ENCODE measurements at places on chromosomes 6 and 20. TPM values are rescaled to one million over a fixed set of nuclear protein-coding genes. Genes with fewer than 3 reads are reported as not detected.
A peak's percentile ranks its signal among the peaks of the same experiment; 100 is the strongest.

- H3K4me3 ChIP-seq, result no peak overlapping the region
- H3K36me3 ChIP-seq, result peaks cover 55% of the 10 kb centered on the region
- no peaks in the 10 kb centered on the region for H3K27me3 ChIP-seq
- no peak overlapping the region for H3K27ac ChIP-seq
- H3K4me1 ChIP-seq, result no peaks in the 10 kb centered on the region
- no peak for DNase-seq
Observed at GRCh38 chr20:47295921-47296426, 60.5 kb downstream of the ZMYND8 start.

GRCh38 chr6:54151861-54152260 lies 40.6 kb downstream of the MLIP start:
- H3K36me3 ChIP-seq, result no peaks in the 10 kb centered on the region
- no peak overlapping the region for H3K4me3 ChIP-seq
- H3K27ac ChIP-seq, result no peak overlapping the region
- no peaks in the 10 kb centered on the region for H3K27me3 ChIP-seq
- DNase-seq, result no peak
- peaks cover 2% of the 10 kb centered on the region for H3K4me1 ChIP-seq

- H3K4me1 ChIP-seq, result peaks cover 28% of the 10 kb centered on the region
- H3K27ac ChIP-seq, result no peak overlapping the region
- no peak for DNase-seq
- peaks cover 1% of the 10 kb centered on the region for H3K27me3 ChIP-seq
- H3K36me3 ChIP-seq, result no peaks in the 10 kb centered on the region
Observed at GRCh38 chr6:15841937-15842726, 179.3 kb upstream of the DTNBP1 start.

- peaks cover 23% of the 10 kb centered on the region for H3K4me1 ChIP-seq
- no peaks in the 10 kb centered on the region for H3K36me3 ChIP-seq
- H3K27me3 ChIP-seq, result no peaks in the 10 kb centered on the region
- H3K4me3 ChIP-seq, result no peak overlapping the region
Observed at GRCh38 chr6:130713144-130713543, 114.1 kb upstream of the SMLR1 start.

DNA sequence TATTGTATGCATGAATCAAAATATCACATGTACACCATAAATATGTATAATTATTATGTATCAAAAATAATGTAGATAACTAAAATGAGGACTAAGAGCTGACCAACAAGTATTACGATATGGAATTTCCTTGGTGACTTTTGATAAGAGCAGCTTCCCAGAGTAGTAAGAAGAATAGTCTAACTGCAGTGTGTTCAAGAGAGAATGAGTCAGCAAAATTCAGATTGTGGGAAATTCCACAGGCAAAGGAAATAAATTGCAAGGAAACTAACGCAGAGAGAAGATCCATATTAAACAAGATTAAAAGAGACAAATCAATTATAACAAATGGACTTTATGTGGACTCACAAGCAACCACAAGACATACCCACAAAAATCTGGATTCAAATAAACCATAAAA lies 26.4 kb downstream of the FRK start:
- DNase-seq, result no peak
- no peaks in the 10 kb centered on the region for H3K27me3 ChIP-seq
- H3K4me3 ChIP-seq, result no peak overlapping the region
- H3K4me1 ChIP-seq, result peaks cover 44% of the 10 kb centered on the region
- peak overlapping the region; percentile 4 for H3K27ac ChIP-seq

DNA sequence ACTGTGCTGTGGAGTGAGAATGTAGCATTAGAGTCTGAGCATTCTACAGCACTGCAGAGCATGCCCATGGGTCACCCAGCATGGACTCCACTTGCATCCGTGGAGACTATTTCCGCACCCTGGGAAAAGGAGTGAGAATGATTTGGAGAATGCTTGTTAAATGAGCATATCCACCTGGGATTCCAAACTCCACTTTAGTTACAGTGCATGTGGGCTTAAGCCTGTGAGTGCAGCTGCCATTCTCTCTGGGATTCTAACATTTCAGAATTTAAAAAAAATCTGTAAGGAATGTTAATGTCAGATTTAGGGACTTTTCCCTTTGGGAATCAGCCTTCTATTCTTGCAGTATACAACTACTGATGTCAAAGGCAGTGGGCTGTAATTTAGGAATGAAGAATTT lies 33.4 kb downstream of the KIF25 start:
- no peak overlapping the region for H3K4me3 ChIP-seq
- peaks cover 39% of the 10 kb centered on the region for H3K4me1 ChIP-seq
- H3K27ac ChIP-seq, result peak overlapping the region; percentile 92
- no peaks in the 10 kb centered on the region for H3K36me3 ChIP-seq
- no peaks in the 10 kb centered on the region for H3K27me3 ChIP-seq

GPR6 gene
- not detected for total RNA-seq

GRCh38 chr6:152150196-152150595 lies 342.7 kb downstream of the ESR1 start:
- peaks cover 11% of the 10 kb centered on the region for H3K4me1 ChIP-seq
- H3K4me3 ChIP-seq, result no peak overlapping the region
- DNase-seq, result no peak
- peaks cover 39% of the 10 kb centered on the region for H3K36me3 ChIP-seq

DNA sequence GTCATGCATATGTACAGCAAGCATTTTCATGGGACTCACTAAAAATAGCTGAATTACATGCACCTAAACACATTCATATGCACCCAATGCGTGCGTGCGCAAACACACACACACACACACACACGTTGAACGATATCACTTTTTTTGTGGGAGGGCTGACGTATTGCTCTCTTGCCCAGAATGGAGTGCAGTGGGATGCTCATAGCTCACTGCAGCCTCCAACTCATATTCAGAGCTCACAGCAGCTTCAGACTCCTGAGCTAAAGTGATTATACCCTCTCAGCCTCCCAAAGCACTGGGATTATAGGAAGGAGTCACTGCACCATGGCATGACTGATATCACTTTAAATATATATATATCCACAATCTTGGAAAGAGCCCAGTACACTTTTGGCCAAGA lies 620.4 kb upstream of the MANEA start:
- H3K27ac ChIP-seq, result no peak overlapping the region
- peaks cover 9% of the 10 kb centered on the region for H3K27me3 ChIP-seq
- H3K4me3 ChIP-seq, result no peak overlapping the region
- H3K36me3 ChIP-seq, result no peaks in the 10 kb centered on the region

GRCh38 chr6:47306887-47307286 lies 2.8 kb downstream of the TNFRSF21 start:
- no peak overlapping the region for H3K27ac ChIP-seq
- no peak for DNase-seq
- H3K27me3 ChIP-seq, result peaks cover 4% of the 10 kb centered on the region
- H3K4me1 ChIP-seq, result peaks cover 21% of the 10 kb centered on the region
- no peak overlapping the region for H3K4me3 ChIP-seq

PLAGL2 gene
- total RNA-seq, result 37.8 TPM

DNA sequence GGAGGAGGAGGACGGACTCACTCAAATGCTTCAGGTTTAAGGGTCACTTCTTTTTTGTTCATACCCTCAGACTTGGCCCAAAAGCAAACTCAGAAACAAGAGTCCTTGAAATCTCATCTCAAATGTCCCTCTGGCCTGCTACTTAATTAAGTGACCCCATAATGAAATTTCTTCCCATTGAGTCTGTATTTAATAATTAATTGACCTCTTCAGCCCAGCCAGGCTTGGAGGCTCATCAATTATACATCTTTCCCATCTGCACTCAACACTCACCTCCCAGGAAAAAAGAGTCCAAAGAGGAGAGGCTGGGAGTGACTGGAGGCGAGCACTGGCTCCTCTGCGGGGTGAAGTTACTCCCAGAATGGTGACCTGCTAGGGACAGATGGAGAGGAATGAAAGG lies 90.5 kb upstream of the EYA2 start:
- H3K4me1 ChIP-seq, result peaks cover 12% of the 10 kb centered on the region
- H3K36me3 ChIP-seq, result no peaks in the 10 kb centered on the region
- no peak overlapping the region for H3K27ac ChIP-seq
- H3K4me3 ChIP-seq, result no peak overlapping the region
- H3K27me3 ChIP-seq, result peaks cover 93% of the 10 kb centered on the region

DNA sequence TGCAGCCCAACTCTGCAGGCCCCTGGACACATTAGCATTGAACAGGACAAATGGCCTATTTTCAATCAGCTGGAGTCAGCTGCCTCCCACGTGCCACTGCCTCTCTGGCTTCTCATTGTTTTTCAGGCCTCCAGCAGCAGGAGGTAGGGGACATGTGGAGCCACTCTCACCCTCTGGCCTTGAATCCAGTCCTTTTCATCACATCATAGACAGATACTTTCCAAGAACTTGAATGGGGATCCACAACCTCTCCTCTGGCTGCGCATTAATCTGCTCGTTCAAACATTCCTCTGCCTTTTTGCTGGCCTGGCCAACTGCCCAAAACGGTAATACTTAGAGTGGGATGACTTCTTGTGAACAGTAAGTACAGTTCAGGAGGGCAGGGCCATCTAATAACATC lies 592.3 kb downstream of the PKHD1 start:
- H3K4me3 ChIP-seq, result no peak overlapping the region
- DNase-seq, result peak; percentile 43
- H3K4me1 ChIP-seq, result peaks cover 22% of the 10 kb centered on the region
- no peaks in the 10 kb centered on the region for H3K36me3 ChIP-seq
- H3K27ac ChIP-seq, result no peak overlapping the region
- H3K27me3 ChIP-seq, result no peaks in the 10 kb centered on the region

RAET1L gene
- total RNA-seq, result not detected

DNA sequence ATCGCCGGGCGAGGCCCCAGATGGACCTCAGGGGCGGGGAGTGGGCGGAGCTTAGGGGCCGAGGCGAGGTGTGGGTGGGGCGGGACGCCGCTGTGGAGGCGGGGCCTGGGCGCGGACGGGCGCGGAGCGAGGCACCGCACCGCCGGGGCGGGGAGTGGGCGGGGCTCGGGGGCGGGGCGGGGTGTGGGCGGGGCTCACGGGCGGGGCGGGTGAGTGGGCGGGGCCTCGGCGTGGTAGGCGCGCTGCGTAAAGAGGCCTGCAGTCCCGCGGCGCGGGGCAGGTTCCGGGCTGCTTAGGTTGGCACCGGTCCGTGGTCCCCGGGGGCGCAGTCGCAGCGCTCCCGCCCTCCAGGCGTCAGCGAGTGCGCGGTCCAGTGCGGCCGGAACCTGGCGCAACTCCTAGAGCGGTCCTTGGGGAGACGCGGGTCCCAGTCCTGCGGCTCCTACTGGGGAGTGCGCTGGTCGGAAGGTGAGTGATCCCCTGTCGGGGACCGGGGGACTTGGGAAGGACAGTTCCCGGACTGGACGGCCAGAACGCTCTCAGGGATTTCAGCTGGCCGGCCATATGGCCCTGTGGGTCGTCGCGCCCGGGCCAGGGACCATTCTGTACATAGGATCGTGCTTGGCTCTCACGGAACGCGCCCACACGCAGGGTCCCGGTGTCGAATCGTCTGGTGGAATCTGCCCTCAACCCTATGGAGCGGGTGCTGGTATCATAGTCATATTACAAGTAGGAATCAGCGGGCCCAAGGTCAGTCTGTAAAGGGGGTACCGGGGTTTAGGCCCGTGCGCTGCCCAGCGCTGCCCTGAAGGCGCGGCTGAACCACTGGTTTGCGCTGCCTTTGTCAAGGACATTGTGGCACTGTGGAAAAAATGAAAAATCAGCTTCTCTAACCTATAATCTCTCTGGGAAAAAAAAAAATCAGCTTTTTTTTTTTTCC lies at the start of gene NQO2:
TSS of gene NQO2 (plus strand) at position 277 of the 940 bp plus-strand sequence. CDS start 6,659 bp downstream, outside the sequence.
- H3K4me1 ChIP-seq, result peaks cover 16% of the 10 kb centered on the region
- H3K4me3 ChIP-seq, result peak within 1 kb of the TSS; percentile 86
- H3K27me3 ChIP-seq, result no peaks in the 10 kb centered on the region
- peak within 1 kb of the TSS; percentile 94 for H3K27ac ChIP-seq

DNA sequence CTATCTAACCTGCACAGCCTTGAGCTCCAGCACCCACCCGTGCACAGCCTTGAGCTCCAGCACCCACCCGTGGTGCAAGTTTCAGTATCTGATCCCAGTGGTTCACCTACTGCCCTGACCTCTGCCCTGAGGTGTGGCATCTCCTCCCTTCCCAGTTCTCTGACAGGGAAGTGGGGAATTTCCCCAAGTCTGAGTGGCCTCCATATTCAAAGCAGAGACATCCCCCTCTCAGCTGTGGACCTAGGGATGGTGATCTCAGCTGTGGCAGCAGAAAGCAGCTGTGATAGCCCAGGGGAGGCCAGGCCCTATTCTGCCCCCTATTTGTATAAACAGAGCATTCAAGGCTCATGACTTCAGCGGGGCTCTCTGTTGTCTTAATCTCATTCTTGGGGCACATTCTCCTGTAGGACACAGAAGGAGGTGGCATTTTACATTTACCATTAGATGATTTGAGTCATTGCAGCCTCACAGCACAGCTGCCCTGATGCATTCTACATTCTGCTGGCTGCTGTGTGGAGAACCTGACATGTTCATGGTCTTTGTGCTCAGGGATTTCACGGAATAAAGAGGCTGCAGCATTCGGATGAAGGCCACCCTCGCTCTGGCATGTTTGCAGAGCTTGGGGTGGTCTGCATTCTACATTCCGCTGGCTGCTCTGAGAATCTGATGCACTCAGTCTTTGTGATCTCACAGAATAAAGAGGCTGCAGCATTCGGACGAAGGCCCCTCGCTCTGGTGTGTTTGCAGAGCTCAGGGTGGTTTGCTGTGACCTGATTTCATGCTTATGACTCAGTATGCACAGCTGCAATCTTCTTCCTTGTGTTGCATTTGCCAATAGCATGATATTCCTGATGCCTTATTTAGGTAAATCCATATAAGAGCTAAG lies 16.9 kb downstream of the GPR31 start:
- H3K36me3 ChIP-seq, result no peaks in the 10 kb centered on the region
- H3K4me3 ChIP-seq, result no peak overlapping the region
- peaks cover 32% of the 10 kb centered on the region for H3K27me3 ChIP-seq
- DNase-seq, result no peak
- H3K27ac ChIP-seq, result no peak overlapping the region

CD93 gene
- 0.07 TPM for total RNA-seq

- peaks cover 13% of the 10 kb centered on the region for H3K27me3 ChIP-seq
- no peaks in the 10 kb centered on the region for H3K36me3 ChIP-seq
- no peak overlapping the region for H3K27ac ChIP-seq
- H3K4me3 ChIP-seq, result no peak overlapping the region
Observed at GRCh38 chr20:4267242-4267641, 251.9 kb upstream of the RNF24 start.

CYP21A2 gene
- 1.2 TPM for total RNA-seq

DNA sequence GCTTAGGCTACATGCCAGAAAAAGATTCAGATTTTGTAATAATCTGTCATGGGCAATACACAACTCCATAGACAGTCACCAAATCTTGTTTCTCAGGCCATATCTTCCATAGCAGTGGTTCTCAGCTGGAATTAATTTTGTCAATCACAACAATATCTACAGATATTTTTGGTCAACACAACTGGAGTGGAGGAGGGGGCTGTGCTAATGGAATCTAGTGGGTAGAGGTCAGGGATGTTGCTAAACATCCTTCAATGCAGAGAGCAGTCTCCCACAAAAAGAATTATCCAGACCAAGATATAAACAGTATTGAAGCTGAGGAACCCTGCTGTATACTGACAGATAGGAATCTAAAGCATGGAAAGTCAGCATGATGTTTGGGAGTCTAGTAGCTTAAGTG lies 174.6 kb downstream of the UBE3D start:
- peaks cover 6% of the 10 kb centered on the region for H3K36me3 ChIP-seq
- no peaks in the 10 kb centered on the region for H3K4me1 ChIP-seq
- H3K27me3 ChIP-seq, result no peaks in the 10 kb centered on the region
- H3K27ac ChIP-seq, result no peak overlapping the region
